ENCODE measurements at places on chromosomes 11 and 22.

DNA sequence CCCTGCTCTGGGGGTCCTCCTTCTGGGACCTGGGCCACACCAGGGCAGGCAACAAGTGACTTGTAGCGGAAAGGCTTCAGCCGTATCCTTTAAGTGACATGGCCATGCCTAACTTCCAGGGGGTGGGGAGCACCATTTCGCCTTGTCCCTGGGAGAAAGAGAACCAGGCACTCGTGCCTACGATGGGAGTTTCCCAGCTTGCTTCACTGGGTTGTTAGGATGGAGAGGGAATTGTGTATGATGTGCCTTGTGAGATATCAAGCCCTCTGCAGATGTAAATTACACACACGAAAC lies 151.4 kb downstream of the CACNA1I start:
- DNase-seq, result no peak
- H3K4me1 ChIP-seq, result peaks cover 60% of the 10 kb centered on the region
- H3K27ac ChIP-seq, result no peak overlapping the region
- peaks cover 2% of the 10 kb centered on the region for H3K27me3 ChIP-seq
- H3K4me3 ChIP-seq, result no peak overlapping the region

DNA sequence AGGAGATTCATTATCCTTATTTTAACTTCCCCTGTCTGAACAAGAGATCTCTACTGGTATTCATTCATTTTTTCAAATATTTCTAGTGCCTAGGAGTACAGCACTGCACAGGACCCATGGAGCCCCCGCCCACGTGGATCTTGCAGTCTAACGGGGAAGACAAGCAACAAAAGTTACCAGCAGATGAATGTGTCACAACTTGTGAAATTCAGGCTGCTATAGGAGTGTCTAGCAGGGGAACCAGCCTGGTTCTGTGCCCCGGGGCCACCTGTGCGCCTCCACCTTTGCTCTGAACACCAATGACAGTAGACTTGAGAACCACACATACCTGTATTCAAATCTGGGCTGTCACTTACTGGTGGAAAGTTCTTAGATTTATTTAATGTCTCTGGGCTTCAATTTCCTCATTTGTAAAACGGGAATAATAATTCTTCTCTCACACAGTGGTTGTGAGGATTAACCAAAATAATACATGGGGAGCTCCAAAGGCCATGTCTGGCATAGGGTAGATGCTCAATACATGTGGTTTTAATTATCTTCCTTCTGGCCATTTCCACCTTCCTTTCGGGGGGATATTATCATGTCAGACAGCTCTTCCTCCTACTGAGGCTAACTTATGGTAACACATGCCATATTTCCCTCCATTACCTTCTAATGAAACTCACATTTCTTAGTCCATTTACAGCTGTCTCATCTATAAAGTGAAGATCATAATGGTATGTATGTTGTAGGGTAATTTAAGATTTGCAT lies 17.8 kb downstream of the POU2AF1 start:
- H3K27ac ChIP-seq, result no peak overlapping the region
- H3K36me3 ChIP-seq, result no peaks in the 10 kb centered on the region
- H3K4me1 ChIP-seq, result no peaks in the 10 kb centered on the region
- no peaks in the 10 kb centered on the region for H3K27me3 ChIP-seq

DNA sequence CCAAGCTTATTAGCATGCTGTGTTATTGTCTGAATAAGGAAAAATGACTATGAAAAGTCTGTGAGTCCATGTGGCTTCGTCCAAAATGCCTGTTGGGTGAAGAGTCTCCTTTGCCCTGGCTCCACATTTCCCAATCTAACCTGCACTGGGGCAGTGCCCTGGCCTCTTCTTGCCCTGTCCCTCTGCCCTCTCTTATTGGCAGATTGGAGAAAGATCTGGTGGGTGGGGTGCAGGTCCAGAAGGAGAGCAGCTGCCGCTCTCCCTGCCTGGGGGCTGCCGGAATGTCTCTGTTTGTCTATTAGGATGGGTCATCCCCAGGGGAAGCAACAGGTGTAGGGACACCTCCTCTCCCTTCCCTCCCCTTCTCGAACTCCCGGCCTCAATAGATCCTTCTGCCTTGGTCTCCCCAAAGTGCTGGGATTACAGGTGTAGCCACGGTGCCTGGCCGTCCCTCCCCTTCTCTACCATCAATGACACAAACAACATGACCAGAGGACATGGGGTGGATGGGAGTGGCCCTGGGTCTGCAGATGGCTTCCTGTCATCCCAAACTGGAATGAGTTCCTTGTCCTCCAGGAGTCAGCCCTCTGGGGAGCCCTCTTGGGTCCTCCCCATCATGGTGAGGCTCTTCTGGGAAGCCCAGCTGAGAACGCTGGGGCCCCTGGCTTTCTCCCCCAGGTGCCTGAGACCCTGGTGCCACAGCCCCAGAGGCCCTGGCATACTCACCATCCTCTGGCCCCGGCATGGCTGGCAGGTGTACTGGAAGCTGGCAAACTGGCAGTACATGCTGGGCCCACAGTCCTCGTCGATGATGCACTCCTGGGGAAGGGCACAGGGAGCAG lies 40.5 kb downstream of the DKK3 start:
- H3K4me3 ChIP-seq, result no peak overlapping the region
- H3K27ac ChIP-seq, result no peak overlapping the region
- H3K4me1 ChIP-seq, result peaks cover 69% of the 10 kb centered on the region
- no peaks in the 10 kb centered on the region for H3K27me3 ChIP-seq
- DNase-seq, result no peak
- H3K36me3 ChIP-seq, result peaks cover 58% of the 10 kb centered on the region

GRCh38 chr11:130188585-130189347 lies 29.2 kb downstream of the ST14 start:
- peaks cover 3% of the 10 kb centered on the region for H3K4me1 ChIP-seq
- no peak overlapping the region for H3K27ac ChIP-seq
- H3K27me3 ChIP-seq, result no peaks in the 10 kb centered on the region
- no peaks in the 10 kb centered on the region for H3K36me3 ChIP-seq
- no peak overlapping the region for H3K4me3 ChIP-seq

- DNase-seq, result no peak
- no peaks in the 10 kb centered on the region for H3K27me3 ChIP-seq
- no peak overlapping the region for H3K27ac ChIP-seq
- H3K4me3 ChIP-seq, result no peak overlapping the region
Observed at GRCh38 chr22:43363315-43364168, 20.4 kb upstream of the SCUBE1 start.

DNA sequence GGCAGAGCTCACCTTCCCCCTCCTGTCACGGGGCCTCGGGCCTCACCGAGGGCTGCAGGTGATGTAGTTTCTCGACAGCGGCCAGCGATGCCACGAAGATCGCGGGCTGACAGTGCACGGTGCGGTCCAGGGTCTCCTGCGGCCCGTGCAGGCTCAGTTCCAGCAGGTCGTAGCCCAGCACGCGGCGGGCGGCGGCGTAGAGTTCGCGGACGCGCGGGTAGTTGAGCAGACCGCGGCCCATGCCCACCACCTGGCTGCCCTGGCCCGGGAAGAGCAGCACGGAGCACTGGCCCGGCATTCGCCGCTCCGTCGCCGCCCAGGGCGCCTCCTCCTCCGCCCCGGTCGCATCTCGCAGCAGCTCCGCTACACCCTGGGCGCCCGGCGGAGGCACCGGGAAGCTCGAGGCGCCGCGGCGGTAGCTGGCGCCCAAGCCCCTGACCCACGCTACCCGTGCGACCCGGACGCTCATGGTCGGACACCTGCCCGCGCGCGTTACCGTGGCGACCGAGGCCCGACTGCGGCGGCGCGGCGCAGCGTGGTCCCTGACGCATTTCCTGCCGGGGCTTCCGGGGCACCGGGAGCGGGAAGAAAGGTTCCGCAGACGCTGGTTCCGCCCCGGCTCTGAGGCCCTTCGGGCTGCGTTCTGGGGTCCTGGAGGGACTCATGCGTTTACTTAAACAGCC lies at the start of gene MCAT:
MCAT (minus strand) TSS at position 519 of the 683 bp plus-strand sequence; CDS start at position 469, 50 bp downstream.
- peaks cover 18% of the 10 kb centered on the region for H3K4me1 ChIP-seq
- no peaks in the 10 kb centered on the region for H3K27me3 ChIP-seq
- peak within 1 kb of the TSS; percentile 67 for H3K27ac ChIP-seq
- H3K36me3 ChIP-seq, result peaks cover 33% of the 10 kb centered on the region
- peak within 1 kb of the TSS; percentile 80 for H3K4me3 ChIP-seq

GRCh38 chr11:64687204-64687603 lies 35.8 kb downstream of the NRXN2 start:
- peak; percentile 79 for DNase-seq
- peaks cover 49% of the 10 kb centered on the region for H3K4me1 ChIP-seq
- H3K27ac ChIP-seq, result peak overlapping the region; percentile 86
- H3K27me3 ChIP-seq, result no peaks in the 10 kb centered on the region
- H3K4me3 ChIP-seq, result no peak overlapping the region

DNA sequence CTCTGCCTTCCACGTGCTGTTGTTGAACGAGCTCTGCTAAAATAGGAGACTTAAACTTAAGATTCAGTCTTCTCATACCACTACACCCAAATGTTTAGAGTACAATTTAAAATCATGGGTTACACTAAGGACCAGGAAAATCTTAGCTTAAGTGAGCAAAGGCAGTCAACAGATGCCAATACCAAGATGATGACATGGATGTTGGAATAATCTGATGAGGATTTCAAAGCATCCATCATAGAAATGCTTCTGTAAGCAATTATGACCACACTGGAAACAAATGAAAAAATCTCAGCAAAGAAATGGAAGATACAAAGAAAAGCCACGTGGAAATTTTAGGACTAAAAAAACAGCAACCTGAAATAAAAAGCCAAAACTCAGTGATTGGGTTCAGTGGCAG lies 109.8 kb downstream of the ATXN10 start:
- H3K4me1 ChIP-seq, result peaks cover 9% of the 10 kb centered on the region
- H3K36me3 ChIP-seq, result peaks cover 2% of the 10 kb centered on the region
- H3K4me3 ChIP-seq, result no peak overlapping the region
- DNase-seq, result no peak
- no peak overlapping the region for H3K27ac ChIP-seq
- no peaks in the 10 kb centered on the region for H3K27me3 ChIP-seq

DNA sequence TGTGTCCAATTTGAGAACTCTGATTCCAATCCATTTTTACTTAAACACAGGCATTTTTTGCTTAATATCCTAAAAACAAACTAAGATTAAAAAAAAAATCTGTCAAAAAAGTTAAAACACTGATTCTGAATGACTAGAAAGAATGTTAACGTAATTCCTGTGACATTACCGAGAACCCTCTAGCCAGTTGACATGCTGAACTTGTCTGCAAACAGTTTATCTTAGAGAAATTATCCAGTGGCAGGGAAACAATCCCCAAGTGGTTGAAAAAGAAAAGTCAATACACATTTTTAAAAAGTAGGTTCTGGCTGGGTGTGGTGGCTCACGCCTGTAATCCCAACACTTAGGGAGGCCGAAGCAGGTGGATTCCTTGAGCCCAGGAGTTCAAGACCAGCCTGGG lies 11.6 kb downstream of the KMT5B start:
- DNase-seq, result no peak
- H3K27ac ChIP-seq, result no peak overlapping the region
- no peak overlapping the region for H3K4me3 ChIP-seq

GRCh38 chr11:128155590-128155989 lies 431.8 kb downstream of the ETS1 start:
- no peaks in the 10 kb centered on the region for H3K4me1 ChIP-seq
- no peaks in the 10 kb centered on the region for H3K27me3 ChIP-seq
- H3K36me3 ChIP-seq, result no peaks in the 10 kb centered on the region

DNA sequence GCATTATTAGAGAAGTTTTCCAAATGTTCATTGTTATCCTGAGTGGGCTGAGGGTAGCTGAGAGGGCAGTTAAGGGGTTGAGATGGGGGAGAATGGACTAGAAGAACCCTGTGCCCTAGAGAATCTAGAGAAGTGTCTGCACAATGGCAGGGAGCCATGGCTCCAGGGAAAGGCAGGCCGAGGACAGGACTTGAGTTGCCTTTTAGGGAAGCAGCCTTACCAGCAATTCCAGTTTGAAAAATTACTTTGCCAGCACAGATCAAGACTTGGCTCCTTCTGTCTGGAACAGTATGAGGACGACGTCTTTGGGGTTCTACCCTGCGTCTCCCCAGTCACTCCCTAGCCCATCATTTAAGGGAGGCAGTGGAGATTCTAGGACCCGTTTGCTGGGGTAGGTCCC lies 25.7 kb upstream of the MICAL3 start:
- peaks cover 3% of the 10 kb centered on the region for H3K4me1 ChIP-seq
- no peak for DNase-seq
- no peaks in the 10 kb centered on the region for H3K36me3 ChIP-seq
- no peak overlapping the region for H3K4me3 ChIP-seq
- H3K27me3 ChIP-seq, result no peaks in the 10 kb centered on the region

DNA sequence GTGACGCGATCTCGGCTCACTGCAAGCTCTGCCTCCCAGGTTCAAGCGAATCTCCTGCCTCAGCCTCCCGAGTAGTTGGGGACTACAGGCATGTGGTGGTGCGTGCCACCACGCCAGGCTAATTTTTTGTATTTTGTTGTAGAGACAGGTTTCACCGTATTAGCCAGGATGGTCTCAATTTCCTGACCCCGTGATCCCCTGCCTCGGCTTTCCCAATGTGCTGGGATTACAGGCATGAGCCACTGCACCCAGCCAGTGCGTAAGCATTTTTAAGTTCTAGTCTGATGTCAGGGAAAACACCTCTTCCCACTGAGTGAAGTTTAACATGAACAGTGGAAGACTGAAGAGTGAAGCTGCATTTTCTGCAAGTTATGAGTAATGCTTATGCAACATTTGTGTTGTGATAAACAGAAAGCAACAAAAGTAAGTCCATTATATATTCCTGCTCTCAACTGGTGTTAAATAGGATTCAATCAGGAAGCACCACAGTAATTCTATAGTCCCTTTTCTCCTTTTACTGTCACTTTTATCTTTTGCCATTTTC lies 1219.8 kb upstream of the RAG2 start:
- no peak for DNase-seq
- no peaks in the 10 kb centered on the region for H3K4me1 ChIP-seq
- no peak overlapping the region for H3K4me3 ChIP-seq
- no peaks in the 10 kb centered on the region for H3K27me3 ChIP-seq

DNA sequence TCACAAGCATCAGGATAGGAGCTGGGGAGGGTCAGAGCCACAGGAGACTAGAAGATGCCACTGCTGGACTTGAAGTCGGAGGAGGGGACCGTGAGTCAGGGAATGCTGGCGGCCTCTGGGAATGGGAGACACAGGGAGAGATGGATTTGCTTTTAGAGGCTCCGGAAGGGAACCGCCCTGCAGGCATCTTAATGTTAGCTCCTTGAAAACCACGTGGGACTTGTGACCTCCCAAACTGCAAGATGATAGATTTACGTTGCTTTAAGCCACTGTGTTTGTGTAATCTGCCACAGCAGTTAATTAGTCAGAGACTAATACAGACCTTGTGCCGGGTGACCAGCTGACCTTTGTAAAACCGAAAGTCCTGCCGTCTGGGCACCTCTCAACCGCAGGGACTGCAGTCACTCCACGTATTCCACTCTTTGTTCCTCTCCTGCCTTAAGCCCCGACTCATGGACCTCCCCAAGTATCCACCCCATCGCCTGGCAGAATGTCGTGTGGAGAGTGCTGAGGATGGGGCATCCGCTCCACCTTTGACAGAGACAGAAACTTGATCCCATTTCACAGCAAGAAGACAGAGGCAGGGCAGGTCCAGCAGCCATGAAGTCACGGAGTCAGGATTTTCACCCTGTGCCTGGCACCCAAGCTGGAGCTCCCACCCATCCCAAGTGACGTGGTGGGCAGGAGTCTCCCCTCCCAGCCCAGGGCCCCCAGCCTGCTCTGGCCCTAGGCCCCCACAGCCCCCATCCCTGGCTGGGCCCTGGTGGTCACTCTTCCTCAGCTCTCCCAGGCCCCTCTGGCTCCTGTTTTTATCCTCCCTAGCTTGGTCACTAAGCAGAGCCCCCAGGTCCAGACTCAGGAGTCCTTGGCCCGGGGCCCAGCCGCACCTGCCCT lies 19.4 kb upstream of the CTSD start:
- no peak overlapping the region for H3K27ac ChIP-seq
- H3K36me3 ChIP-seq, result no peaks in the 10 kb centered on the region
- H3K4me3 ChIP-seq, result no peak overlapping the region
- DNase-seq, result no peak
- no peaks in the 10 kb centered on the region for H3K27me3 ChIP-seq
- peaks cover 12% of the 10 kb centered on the region for H3K4me1 ChIP-seq
